Activated CD4-positive, alpha-beta T cell treated with anti-CD3 and anti-CD28 coated beads, Interleukin-2, amount 50 U/mL, for 4 hours (primary cell): ENCODE measurements at places on chromosomes 1 and 21.

DNA sequence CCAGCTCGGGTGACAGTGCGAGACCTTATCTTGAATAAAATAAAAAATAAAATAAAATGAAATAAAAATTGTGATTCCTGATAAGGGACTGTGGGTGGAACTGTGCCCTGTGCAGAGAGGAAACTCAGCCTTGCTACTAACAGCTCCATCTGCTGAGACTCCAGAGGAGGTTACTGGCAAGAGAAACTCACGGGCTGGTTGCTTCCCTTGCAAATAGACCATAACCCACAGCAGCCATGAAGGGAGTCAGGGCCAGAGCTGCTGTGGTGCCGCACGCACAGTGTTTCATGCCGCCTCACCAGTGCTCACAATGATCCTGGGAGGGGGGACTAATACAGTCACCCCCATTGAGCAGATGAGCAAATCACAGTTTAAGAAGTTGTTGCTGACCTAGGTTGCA lies 13.7 kb downstream of the ZBTB17 start:
- DNase-seq, result no peak

GRCh38 chr21:41879190-41879998 lies at the start of gene PRDM15:
PRDM15 (minus strand) TSS chr21:41879344; CDS start chr21:41860363, 18,981 bp downstream.
- DNase-seq, result peak; percentile 81

GRCh38 chr1:226097866-226098625 lies 35.5 kb downstream of the H3-3A start:
- DNase-seq, result no peak

DNA sequence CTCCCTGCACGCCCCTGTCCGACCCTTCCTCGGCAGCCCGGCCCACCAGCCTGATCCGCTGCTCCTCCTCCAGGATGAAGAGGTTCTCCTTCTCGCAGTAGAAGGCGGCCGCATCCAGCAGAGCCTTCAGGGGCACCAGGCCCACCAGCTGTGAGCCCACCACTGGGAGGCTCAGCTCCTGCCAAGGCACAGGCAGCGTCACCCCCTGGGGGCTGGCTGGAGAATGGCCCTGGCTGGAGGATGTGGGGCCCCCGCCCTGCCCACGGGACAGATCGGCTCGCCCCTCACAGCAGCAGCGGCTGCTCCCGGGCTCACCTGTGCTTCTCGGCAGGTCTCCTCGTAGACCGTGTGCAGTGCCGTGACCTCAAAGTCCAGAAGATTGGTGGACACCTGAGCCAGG lies 5.3 kb downstream of the FTCD start:
- no peak for DNase-seq

DNA sequence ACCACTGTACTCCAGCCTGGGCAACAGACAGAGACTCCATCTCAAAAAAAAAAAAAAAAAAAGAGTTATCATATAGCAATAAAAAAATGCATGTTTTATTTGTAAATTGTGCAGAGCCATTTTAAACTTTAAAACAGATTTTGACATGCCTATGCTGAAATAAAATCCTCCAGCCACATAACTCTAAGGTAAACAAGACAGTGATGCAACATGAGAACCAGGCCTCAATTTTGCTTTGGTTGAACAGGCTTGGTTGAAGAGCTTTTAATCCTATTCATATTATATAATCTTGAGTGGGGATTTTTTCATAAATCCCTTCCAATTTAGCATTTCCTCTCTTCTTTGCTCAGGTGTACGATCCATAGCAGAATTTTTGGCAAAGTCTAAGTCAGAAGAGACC lies 26.1 kb downstream of the ARMH1 start:
- no peak for DNase-seq

DNA sequence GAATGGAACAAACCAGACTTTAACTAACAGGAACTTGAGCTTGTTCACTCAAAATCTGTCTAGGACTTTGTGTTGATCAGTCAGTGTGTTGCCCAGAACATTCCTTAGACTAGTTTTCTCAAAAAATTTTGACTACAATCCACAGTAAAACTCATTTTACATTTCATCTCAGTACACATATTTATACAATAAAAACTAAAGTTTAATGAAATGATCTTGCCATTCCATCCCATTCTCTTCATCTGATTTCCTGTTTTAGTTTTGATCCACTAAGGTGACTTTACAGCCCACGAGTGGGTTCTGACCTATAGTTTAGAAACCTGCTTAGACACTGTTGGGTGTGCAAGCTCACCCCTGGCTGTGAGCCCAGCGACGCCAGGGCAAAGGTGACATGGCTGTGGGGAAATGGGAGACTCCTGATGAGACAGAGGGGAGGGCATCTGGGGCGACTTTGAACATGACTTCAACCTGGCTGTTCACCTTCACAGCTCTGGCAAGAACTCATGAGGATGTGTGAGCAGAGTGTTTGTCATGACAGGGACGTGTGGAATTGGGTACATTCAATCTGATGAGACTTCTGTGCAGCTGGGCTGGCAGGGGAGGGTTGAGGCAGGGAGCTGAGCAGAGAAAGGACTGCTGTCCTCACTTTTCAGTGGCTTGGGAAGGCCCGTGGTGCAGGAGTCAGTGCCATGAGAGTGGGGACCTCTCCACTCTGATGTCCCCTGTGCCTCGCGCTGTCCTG lies 40.6 kb downstream of the LHX4 start:
- DNase-seq, result no peak

- DNase-seq, result no peak
Measured at GRCh38 chr1:79638382-79638781, 631.9 kb upstream of the ADGRL4 start.

GRCh38 chr1:234756066-234756774 lies 146.2 kb upstream of the IRF2BP2 start:
- DNase-seq, result no peak

DNA sequence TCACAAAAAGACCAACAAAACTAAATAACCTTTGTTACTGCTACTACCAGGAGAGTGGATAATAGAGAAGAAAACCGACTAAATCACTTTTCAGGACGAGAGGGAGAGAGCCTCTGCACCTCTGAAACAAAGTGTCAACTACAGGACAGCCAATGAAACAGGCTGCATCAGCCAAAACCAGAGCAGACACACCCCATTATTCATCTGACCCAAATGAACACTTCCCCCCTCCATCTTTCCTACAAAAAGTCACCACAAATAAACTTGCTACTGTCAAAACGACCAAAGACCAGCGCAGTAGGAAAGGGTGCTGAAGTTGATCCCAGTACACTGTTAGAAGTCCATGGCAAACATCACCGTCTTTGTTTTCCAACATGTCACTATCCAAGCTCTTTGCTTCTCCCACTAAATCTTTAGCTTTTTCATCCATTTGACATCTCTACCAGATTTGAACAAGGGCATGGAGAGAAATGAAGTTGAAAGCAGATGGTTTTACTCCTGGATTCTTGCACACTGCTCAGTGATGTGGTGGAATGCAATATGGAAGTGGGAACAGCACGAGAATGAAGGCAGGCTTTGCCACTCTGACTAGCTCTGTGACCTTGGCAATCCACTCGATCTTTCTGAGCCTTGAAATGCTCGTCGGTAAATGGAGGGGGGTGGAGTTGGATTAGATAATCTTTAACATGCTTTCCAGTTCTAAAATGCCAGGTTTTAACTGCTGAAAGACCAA lies 20.5 kb downstream of the DSTYK start:
- DNase-seq, result no peak

DNA sequence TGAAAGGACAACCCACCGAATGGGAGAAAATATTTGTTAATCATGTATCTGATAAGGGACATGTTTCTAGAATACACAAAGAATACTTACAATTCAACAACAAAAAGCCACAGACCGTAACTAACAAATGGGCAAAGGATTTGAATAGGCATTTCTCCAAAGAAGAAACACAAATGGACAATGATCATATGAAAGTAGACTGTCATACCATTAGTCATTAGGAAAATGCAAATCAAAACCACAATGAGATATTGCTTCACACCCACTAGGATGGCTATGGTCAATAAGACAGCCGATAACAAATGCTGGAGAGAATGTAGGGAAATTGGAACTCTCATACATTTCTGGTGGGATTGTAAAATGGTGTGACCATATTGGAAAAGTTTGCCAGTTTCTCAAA lies 367.2 kb upstream of the SGIP1 start:
- DNase-seq, result no peak

- no peak for DNase-seq
Measured at GRCh38 chr21:25965951-25966707, 204.4 kb downstream of the APP start.

DNA sequence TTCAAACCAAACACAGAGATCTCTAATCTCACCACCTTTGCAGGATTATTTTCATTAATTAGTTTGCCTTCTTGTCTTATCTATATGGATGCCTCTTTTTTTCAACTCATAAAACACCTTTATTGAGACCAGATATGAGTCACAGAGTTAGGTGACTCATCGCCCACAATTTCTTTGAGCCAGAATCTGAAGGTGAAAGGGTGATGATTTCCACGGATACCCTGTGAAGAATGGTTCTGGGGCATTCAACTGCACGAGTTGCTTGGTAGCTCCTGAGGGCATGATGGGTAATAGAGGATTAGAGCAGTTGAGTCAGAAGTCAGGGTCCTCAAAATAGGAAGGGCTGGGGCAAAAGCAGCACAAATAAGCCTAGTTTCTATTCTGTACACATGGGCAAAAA lies 128.2 kb downstream of the TBX19 start:
- peak; percentile 53 for DNase-seq

DNA sequence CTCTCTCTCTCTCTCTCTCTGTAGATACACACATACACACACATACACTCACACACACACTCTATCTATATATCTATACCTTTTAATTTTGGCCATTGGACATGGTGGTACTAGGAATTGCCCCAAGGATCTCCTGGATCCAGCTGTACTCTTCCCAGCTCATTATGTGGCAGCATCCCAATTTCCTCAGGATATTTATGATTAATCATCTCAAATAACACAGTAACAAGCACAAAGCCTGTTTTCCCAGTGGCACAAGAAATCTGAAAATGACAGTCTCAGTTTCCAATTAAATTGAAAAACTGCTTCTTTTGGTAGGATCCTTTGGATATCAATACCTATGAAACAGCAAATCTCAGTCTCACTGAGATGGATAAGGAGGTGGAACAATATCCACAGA lies 27.6 kb downstream of the S100A10 start:
- DNase-seq, result no peak

DNA sequence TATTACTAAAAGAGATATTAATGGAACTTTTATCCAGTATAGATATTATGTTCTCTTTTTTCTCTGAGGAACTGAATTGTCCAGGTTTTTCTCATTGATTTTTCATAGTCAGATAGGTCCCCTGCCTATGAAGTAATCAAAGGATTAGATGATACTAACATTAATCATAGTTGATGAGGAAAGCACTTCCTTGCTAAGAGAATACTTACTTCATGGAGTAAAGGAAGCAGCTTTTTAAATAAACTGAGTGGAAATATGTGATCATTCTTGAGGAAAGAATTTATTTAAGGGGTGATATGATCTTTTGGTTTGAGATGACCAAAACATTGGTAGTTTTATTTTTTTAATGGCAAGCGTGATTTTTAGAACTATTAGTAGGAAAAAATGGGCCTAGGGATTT lies 58.9 kb downstream of the SWT1 start:
- DNase-seq, result no peak

GRCh38 chr21:32335601-32336575 lies 37.2 kb downstream of the MRAP start:
- DNase-seq, result no peak

- DNase-seq, result no peak
Measured at GRCh38 chr21:28445141-28445830, 547.4 kb downstream of the LTN1 start.

GRCh38 chr1:229027622-229028182 lies 243.2 kb upstream of the RAB4A start:
- peak; percentile 16 for DNase-seq

GRCh38 chr1:183315991-183316758 lies 102.0 kb downstream of the NMNAT2 start:
- no peak for DNase-seq

GRCh38 chr1:33764149-33764548 lies 99.7 kb upstream of the HMGB4 start:
- DNase-seq, result no peak

DNA sequence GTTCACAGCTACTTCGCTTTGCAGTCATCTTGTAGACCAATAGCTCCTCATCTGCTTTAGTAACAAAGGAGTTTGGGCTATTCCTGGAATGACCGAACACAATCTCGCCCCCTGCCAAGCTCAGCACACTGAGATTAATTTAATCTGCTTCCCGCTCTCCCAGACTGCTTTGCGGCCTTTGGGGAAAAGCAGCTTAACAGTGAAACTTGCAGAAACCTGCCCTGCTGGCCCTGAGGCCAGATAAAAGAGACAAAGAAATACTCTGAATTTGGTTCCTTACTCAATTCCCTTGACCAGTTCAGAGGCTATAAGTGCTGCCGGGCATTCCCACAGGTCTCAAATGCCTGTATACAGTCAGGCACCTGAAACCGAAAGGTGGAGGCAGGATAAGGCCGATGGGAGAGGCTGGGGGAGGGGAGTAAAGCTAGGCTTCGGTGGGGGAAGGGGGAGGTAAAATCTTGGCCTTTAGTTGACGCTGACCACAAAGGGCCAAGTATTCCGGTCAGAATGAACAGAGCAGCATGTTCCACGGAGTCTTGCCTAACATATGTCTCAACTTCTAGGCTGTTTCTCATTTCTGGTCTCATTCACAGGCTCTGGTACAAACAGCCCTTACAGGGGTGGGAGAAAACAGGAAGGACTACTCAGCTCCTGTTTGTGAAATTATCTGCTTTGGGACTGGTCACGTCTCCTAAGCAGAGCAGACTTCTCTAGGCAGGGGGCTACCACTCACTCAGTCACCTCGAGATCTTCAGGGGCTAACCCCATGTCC lies 17.7 kb upstream of the A3GALT2 start:
- DNase-seq, result no peak

DNA sequence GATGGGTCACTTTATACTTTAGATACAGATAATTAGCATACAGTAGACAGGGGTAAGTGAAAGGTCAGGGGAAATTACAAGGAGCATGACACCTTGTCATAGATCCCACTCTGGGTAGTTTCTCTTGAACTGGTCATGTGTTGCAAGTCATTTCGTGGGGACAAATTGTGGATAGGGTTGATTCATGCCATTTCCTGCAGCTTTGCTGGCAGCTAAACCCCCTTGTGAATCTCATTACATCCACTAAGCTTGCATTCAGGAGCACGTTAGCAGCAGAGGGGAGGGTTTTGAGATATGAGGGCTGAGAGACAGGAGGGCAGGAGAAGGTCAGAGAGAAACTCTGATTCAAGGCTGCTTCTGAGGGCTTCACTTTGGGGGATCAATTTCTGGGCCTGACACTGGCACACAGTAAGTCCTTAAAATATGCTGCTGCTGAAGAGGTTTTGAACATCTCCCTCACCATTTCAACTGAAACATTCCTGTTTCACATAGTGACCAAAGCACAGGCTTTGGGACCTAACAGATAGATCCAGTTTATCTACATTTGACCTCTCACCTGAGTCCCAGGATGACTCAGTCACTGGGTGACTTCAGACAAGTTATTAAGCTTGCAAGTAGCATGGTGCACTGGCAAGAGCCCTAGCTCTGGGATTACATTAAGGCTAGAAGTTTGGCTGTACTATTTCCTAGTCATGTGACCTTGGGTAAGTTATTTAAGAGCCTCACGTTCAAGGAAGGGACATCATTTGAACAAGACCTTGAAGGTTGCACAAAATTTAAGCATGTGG lies 206.0 kb upstream of the USP24 start:
- DNase-seq, result no peak

- DNase-seq, result no peak
Measured at GRCh38 chr21:37458669-37459276, 92.2 kb downstream of the DYRK1A start.

- DNase-seq, result no peak
Measured at GRCh38 chr1:179599623-179600249, 8.1 kb downstream of the TDRD5 start.
